Brain (organoid and tissue), 16 donors: ENCODE measurements at places on chromosomes 6 and 20.
A peak's percentile ranks its signal among the peaks of the same experiment; 100 is the strongest.

- DNase-seq, result peak; percentile 39
Measured at GRCh38 chr6:84774157-84774984, 10.0 kb upstream of the TBX18 start.

- no peak for DNase-seq
Measured at GRCh38 chr6:127119102-127120022, 891 bp downstream of the RSPO3 start.

GRCh38 chr6:158411998-158412397 lies 99.7 kb downstream of the TULP4 start:
- DNase-seq, result no peak

DNA sequence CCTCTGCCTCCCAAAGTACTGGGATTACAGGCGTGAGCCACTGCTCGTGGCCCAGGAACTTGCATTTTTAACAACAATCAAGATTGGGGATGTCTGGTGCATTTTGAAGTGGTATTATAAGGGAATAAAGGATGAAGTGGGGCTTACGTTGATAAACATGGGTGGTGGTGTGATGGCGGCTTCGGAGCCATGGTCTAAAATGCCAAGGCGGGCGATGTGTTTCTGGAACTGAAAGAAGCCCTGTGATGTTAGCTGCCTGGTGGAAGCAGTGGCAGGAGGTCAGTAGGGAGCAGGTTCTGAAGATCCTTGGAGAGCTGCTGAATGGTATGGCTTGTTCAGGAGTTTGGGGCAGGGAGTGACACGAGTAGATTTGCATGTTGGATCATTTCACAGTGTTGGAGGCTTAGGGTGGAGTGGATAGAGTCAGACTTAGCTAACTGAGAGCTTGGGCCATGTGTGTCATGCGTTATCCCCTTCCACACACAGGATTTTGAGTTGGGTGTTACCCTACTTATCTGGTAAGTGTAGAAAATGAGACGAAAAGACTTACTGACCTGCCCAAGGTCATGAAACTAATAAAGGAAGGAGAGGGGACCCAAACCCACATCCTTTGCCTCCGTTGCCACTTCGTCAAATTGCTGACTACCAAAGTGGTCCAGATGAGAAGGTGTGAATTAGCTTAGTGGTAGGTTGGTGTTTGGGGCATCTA lies 1.5 kb downstream of the NELFCD start:
- no peak for DNase-seq

DNA sequence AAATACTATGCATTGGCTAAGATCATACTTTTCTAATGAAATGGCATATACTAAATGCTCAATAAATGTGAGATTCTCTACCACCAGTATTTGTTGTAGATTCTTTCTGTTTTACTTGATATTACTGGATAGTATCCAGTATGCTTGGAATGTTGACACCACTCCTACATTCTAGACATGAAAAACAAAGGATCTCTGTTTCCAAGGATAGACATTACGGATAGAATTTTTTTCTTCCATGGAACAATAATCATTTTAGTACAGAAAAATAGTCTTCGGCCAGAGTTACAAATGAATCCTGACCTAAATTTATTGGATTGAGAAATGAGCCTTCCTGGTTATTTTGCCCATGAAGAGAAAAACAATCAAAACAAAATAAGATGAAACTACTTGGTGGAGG lies 258.2 kb upstream of the NT5E start:
- DNase-seq, result no peak

DNA sequence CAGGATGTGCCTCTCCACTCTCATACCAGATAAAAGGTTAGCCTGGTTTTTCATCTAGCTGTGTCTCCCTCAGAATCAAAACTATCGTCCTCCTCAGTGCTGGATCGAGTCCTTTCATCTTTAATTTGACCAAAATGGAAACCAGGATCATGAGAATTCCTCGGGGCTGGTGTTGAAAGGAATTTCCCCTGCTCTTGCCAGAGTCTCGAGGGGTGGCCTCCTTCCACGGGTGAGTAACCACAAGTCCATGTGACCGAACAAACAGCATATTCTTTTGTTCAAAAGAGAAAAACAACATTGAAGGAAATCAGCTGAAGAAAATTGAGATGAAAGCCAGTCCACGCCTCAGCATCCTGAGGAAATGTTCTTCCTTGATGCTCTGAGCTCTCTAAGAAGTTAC lies 165.9 kb upstream of the CDYL start:
- DNase-seq, result peak; percentile 20

GRCh38 chr20:46634528-46634927 lies 16.7 kb downstream of the SLC13A3 start:
- peak; percentile 24 for DNase-seq

DNA sequence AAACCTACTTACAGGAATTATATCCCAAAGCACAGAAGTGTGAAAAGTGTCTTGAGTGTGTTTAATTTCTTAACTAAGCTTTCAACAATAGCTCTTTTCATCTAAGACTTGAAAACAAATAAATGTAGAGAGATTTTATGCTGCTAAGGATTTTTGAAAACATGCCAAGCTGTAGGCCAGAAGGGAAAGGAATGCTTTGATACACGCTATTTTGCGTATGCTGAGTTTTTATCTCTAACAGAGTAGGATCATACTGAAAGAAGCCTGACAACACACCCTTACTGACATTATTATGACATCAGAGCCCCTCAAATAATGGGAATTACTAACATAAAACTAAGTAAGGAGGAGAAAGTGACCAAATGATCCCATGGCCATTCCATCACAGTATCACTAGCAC lies 265.5 kb downstream of the KHDC1L start:
- DNase-seq, result no peak

DNA sequence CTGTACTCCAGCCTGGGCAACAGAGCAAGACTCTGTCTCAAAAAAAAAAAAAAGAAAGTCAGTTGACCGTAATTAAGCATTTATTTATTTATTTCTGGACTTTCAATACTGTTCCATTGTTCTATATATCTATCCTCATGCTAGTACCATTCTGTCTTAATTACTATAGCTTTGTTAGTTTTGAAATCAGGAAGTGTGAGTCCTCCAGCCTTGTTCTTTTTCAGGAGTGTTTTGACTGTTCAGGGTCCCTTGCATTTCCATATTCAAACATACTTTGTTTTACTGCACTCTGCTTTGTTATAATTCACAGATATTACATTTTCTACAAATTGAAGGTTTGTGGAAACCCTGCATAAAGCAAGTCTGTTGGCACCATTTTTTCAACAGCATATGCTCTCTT lies 36.7 kb upstream of the ASXL1 start:
- DNase-seq, result no peak

GRCh38 chr6:108616973-108617372 lies 56.3 kb downstream of the FOXO3 start:
- DNase-seq, result no peak

DNA sequence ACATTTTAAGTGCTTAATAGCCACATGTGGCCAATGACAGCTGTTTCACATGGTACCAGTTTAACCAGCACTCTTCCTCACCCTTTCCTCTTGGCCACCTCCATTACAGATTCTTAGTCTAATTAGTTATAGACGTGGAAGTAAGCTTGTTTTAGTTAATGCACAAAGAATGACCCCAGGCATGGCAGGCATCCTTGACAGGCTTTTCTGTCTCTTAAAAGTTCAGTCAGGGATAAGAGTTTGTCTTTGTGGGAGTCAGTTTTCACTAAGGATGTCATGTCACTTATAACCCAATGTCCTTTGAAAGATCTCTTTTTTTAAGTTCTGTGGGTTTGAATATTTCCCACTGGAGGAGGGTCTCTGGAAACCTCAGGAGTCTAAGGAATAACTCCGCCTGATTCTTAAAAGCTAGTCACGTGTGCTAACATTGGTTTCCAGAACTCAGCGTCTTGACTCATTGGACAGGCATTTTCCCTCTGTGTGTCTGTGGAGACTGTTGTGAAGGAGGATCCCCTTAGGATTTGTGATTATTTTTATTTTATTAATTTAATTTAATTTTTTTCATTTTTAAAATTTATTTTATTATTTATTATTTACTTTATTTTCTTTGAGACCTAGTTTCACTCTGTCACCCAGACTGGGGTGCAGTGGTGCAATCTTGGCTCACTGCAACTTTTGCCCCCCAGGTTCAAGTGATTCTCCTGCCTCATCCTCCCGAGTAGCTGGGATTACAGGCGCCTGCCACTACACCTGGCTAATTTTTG lies 171.4 kb downstream of the ZFAND3 start:
- no peak for DNase-seq

DNA sequence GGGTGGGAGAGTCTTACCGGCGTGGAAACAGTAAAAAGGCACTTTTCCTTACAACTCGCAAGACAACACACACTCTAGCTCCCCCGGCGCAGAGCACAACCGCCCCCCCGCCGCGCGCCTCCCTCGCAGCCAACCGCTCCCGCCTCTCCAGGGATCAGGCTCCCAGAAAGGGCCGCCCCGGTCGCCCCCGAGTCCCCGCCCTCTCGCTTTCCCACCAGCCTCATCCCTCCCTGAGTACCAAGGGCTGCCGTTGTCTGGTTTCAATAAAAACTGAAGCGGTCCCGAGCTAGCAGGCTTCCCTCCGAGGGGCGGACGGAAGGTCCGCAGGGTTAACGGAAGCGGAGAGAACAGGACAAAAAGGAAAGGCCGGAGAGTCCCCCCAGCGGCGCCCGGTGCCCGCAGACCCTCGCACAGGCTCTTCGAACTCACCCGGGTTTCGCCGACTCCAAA lies 804 bp downstream of the ELOVL5 start:
- DNase-seq, result peak; percentile 56

DNA sequence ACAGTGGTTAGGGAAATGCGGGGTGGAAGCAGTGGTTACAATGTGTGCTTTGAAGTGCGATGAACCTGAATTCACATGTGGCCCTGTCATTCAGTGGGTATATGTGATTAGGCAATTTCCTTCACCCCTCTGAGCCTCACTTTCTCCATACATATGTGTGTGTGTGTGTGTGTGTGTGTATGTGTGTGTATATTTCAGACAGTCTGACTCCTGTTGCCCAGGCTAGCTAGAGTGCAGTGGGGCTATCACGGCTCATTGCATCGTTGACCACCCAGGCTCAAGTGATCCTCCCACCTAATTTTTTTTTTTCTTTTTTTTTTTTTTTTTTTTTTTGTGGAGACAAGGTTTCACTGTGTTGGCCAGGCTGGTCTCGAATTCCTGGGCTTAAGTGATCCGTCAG lies 6.3 kb downstream of the PPP1R14C start:
- no peak for DNase-seq

DNA sequence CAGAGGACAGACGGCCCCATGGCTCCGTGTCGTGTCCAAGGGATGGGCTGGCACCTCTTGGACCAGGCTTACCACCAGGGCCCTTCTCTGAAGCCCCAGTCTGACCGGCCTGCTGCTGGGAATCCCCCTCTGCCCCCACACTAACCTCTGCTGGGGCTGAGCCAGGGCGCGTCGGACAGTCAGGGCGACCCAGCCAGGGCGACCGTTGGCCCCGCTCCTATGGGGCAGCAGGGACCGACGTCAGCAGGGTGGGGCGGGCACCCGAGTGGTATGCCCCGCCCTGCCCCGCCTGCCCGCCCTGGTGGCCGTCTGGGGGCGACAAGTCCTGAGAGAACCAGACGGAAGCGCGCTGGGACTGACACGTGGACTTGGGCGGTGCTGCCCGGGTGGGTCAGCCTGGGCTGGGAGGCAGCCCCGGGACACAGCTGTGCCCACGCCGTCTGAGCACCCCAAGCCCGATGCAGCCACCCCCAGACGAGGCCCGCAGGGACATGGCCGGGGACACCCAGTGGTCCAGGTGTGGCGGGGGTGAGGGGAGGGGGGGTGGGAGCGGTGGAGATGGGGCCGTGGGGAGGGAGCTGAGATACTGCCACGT lies at the start of gene SLC17A9:
TSS of gene SLC17A9 (plus strand) at position 337 of the 595 bp plus-strand sequence. CDS start at position 459, 122 bp downstream.
- no peak for DNase-seq

GRCh38 chr6:157099912-157100593 lies 223.3 kb downstream of the TMEM242 start:
- no peak for DNase-seq

- no peak for DNase-seq
Measured at GRCh38 chr20:16018881-16019280, 554.4 kb downstream of the KIF16B start.

GRCh38 chr6:44169154-44169553 lies 10.5 kb downstream of the CAPN11 start:
- no peak for DNase-seq

GRCh38 chr6:128507337-128508310 lies 12.8 kb downstream of the PTPRK start:
- no peak for DNase-seq

DNA sequence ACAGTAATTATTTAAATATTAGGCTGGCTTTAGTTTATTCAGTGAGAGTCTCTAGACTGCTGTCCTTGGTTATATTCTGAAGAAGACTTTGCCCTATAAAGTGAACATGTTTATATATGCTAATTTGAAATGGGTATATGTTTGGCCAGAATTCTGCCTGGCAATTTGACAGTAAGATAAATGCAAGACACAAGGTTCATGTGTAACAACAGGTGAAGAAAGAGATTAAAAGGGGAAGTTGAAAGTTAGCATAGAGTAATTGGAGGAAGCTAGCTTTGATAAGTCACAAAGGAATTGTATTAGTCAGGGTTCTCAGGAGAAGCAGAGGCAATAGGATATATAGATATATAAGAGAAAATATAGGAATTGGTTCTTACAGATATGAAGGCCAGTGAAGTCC lies 191.4 kb downstream of the CENPW start:
- DNase-seq, result no peak

- no peak for DNase-seq
Measured at GRCh38 chr20:50636601-50637540, 54.5 kb downstream of the RIPOR3 start.
